Activated CD4-positive, alpha-beta T cell treated with anti-CD3 and anti-CD28 coated beads, Interleukin-2, amount 50 U/mL, for 24 hours (primary cell): ENCODE measurements at places on chromosomes 16 and 17.

DNA sequence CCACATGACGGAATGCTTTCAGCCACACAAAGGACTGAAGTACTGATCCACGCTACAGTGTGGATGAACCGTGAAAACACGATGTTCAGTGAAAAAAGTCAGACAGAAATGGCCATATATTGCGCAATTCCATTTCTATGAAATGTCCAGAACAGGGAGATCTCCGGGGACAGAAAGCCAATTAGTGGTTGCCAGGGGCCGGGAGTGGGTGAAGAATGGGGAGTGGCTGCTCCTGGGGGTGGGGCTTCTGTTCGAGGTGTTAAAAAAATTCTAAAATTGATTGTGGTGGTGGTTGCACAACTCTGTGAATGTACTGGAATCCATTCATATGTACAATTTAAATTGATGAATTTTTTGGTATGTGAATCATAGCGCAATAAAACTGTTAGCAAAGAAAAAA lies 154.8 kb upstream of the HSBP1 start:
- DNase-seq = no peak

DNA sequence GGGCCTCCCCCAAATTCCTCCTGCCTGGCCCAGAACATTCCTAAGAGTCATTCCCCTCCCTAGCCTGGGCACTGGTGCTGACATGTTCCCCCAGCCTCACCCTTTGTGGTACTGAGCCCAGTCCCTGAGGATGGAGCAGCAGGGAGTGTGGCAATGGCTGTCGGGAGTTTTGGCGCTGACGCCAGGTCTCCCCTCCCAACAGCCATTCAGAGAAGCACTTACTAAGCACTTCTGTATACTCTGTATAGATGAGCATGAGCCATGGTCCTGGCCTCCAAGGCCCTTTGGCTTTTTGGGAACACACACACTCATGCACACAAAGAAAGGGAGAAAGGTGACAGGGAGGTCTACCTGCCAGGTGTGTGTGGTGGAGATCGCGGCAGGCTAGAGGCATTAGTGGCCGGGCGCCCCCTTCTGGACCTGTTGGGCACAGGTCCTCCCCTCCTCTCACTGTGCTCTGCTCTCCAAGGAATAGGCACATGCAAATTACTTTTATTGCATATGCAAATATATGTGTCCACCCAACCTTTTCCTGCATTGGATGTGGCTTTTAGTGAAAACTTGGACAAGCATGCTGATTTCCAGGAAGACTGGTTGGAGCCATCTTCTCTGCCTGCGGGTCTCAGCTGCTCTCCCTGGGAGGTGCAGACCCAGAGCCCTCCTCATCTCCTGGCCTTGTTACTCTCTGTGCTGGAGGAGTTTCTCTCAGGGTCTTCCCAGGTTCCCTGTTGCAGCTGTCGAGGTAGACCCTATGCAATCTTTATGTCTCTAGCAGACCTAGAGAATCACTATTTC lies 17.4 kb upstream of the C17orf107 start:
- peak; percentile 53 for DNase-seq

DNA sequence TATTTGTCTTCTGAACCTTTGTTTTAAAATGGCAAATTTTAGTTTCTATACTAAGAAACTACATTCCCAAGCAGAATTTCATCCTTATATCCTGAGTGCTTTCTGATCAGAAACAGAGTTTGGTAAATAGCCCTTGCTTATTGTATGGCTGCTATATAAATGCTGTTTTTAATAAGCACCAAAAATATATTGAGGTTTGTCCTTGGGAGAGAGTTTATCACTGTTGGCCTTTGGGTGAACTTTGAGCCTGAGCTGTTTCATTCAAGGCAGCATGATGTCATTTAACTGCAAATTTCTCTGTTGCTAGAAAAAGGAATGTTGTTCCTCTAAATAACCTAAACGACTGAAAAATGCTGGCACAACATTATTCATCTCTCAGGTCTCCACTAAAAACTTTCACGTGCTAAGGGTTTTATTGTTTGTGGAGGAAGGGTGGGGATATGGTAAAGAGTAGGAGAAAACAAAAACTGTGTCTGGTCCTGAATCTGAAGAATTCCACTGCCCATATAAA lies 334.3 kb upstream of the TBX2 start:
- DNase-seq = no peak

GRCh38 chr16:85278839-85279238 lies 166.6 kb upstream of the CIBAR2 start:
- no peak for DNase-seq
